Activated CD4-positive, alpha-beta T cell treated with anti-CD3 and anti-CD28 coated beads for 4 hours (primary cell): ENCODE measurements at places on chromosomes 3 and 15.

DNA sequence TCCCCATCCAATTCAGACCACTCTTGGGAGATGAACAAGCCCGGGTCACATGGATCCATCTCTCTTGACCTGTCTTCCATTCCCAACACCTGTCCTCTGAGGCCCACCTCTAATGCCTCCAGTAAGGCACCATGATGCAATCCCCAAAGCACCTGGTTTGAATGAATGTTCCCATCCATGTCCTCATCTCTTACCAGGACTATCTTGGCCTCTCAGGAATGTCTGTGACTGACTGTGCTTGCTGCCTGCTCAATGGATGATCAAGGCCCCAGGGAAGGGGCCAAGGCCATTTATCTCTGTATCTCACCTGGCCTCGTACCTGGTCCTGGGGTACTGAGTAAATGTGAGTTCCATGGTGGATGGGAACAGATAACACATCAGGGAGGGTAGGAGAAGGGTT, 49.7 kb downstream of the SLCO2A1 start:
- no peak for DNase-seq

- DNase-seq: no peak
Observed at GRCh38 chr15:42332331-42332730, 27.0 kb upstream of the CAPN3 start.

DNA sequence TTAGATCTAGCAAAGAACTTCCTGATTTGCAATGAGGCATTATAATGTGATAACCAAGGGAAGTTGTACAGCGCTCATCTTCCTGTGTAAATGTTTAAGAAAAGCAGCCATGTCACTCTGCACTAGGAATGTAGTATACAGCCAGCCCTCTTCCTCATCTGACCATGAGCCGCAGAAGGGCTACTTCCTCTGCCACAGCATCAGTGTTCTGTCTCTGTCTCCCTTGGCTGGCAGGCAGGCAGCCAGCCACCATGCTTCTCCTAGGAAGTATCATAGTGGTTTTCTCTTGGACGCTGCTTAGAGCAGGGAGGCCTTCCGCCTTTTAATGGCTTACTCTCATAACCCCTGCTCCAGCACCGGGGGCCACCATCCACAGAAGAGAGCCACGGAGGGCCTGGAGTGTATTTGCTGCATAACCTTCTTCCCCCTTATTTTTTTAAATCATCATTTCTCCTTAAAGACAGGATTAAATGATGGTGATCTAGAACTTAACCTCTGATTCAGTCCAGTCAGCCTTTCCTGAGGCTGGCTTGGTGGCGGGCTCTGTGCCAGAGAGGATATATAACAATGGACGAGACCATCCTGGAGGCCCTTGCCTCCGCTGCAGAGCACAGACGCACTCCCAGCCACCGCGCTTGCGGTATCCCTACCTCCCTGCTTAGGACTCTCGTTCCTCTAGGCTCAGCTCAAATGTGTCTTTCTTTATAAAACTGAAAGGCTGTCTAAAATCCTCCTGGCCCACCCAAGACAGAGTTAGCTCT, 57.3 kb upstream of the PLXNA1 start:
- no peak for DNase-seq

DNA sequence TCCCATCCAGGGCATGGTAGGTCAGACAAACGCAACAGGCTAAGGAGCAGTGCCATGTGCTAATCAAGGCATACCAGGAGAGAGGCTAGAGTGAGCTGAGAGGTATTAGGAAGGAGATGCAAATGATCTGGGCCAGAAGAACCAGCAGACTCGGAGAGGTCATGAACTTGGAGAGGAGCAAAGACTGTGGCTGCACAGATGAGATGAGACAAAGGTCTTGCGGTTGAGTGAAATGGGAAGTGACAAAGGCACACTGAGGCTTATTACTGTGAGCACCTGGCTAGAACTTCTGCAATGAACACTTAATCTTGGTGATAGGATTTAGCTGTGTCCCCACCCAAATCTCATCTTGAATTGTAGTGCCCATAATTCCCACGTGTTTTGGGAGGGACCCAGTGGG, 380.2 kb downstream of the ULK4 start:
- no peak for DNase-seq
